ENCODE measurements at places on chromosomes 16 and 17. TPM values are rescaled to one million over a fixed set of nuclear protein-coding genes. Genes with fewer than 3 reads are reported as not detected.

DNA sequence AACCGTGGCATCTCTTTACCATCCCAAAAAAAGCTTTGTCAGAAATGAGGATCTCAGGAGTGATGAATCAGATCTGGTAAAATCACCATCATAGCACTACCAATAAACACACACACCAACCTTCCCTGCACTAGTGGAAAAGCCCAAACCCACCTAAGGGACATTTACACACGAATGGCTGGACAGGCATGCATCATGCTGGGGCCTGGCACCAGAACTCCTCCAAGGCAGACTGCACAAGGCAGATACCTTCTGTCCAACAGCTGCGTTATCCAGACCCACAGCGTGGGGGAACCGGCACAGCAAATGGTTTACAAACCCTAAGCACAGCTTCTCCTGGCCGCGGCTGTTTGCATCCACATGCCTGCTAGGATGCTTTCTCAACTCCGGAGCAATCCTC lies 2.8 kb downstream of the ASIC2 start:
- DNase-seq = no peak

- peak; percentile 28 for DNase-seq
Measured at GRCh38 chr17:65455972-65456343, 105.5 kb downstream of the AXIN2 start.

DNA sequence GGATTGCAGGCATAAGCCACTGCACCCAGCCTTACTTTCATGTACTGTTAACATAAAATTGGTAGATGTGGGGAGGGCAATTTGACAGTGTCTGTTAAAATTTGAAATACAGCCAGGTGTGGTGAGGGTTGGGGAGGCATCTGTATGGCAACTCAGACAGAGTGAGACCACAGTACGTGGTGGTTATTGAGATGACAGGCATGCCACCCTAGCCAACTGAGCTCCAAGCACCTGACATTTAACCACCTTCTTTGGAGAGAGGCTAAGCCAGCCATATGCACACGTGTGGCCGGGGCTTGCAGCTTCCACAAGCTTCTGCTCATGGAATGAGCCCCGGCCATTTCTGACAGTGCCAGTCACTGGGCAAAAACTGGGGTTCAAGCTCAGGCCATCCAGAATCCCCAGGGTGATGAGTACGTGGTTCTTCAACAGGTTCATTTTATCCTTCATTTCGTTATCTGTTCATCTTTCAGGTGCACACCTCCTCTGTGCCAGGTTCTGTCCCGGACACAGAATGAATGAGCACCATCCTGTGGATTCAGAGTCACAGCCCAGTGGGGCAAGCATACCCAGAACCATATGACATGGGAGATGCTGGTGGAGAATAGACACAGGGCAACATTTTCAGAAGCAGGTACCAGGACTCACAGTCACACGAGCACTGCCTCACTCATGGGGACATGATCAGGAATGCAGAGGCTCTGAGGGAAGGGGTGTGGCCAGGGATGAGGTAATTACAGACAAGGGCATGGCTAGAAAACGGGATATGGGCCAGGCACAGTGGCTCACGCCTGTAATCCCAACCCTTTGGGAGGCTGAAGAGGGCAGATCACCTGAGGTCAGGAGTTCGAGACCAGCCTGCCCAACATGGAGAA lies 36.2 kb downstream of the C16orf82 start:
- DNase-seq = peak; percentile 6

- DNase-seq = no peak
Measured at GRCh38 chr16:9723136-9723535, 459.1 kb downstream of the GRIN2A start.

GRCh38 chr16:58589326-58589905 lies 40.2 kb downstream of the CNOT1 start:
- DNase-seq = no peak

The ZFPM1 gene
- 7.0 TPM for polyA plus RNA-seq
